Urothelium cell line (cell line): ENCODE measurements at places on chromosomes 4 and X.

DNA sequence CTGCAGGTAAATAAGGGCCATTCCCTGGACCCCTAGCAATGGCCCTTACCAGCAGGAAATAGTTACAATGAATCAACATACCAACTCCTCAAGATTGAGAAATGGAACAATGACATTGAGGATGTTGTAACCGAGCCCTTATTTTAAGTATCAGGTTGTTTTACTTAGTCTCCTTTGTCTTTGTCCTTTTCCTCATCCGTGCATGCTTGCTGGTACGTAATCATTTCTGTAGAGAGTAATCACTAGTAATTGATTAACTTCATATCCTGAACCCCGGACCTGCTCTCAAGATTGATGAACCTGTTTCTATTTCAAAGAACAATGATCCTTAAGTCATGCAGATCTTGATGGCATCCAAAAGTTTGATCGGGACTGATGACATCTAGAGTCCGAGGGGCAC is 98.6 kb upstream of the LANCL3 start:
- no peak for DNase-seq

- DNase-seq, result no peak
These were observed 105.1 kb upstream of the ADGRL3 start for GRCh38 chr4:61094854-61095598.

- no peak for DNase-seq
These were observed 792.2 kb downstream of the ADGRL3 start for GRCh38 chr4:61992351-61992750.

GRCh38 chr4:110666030-110666429 is 43.2 kb upstream of the PITX2 start:
- DNase-seq, result no peak

DNA sequence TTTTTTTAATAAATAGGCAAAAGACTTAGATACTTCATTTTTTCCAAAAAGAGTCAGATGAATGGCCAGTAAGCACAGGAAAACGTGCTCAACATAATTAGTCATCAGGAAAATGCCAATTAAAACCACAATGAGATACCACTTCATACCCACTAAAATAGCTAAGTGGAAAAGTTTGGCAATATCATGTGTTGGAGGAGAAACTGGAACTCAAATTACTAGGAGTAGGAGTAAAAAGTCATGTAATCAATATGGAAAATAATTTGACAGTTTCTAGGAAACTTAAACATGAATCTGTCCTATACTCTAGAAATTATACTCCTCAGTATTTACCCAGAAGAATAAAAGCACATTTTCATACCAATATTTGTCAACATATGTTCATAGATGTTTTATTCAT is 449.8 kb downstream of the INPP4B start:
- no peak for DNase-seq

- DNase-seq, result no peak
These were observed 413.6 kb upstream of the CXorf51A start for GRCh38 chrX:147228153-147228552.
